ENCODE measurements at places on chromosomes 3 and 15. TPM values are rescaled to one million over a fixed set of nuclear protein-coding genes. Genes with fewer than 3 reads are reported as not detected.

The IGF2BP2 gene
- polyA plus RNA-seq = 93.9 TPM

The FANCD2 gene
- polyA plus RNA-seq = 19.0 TPM

The XYLB gene
- polyA plus RNA-seq = 9.3 TPM

The CACNA2D3 gene
- polyA plus RNA-seq = 1.7 TPM

The C2CD4A gene
- polyA plus RNA-seq = 0.38 TPM

The ZNF621 gene
- polyA plus RNA-seq = 23.5 TPM

Data from right renal pelvis (tissue), 4 donors.